RWPE1 (cell line): ENCODE measurements at places on chromosomes 6 and 20.

DNA sequence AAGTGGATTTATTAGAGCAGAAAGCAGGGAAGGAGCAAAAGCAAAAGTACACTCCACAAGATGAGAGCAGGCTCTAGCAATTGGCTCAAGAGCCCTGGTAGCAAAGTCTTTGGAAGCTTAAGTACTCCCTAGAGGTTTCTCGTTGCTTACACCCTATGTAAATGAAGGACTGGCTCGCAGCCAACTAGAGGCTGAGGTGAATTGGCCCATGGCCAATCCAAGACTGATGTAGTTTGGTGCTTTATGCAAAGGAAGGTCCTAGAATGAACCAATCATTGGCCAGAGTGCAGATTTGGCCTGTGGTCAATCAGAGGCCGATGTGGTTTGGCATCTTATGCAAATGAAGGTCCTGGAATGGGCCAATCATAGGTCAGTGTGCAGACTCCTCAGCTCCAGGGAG lies 191.3 kb upstream of the ARID1B start:
- no peak for DNase-seq

- no peak for DNase-seq
These were observed 39.1 kb upstream of the BLCAP start for GRCh38 chr20:37566590-37567330.

GRCh38 chr6:75296811-75297779 lies 12.5 kb upstream of the TMEM30A start:
- DNase-seq: peak; percentile 16

DNA sequence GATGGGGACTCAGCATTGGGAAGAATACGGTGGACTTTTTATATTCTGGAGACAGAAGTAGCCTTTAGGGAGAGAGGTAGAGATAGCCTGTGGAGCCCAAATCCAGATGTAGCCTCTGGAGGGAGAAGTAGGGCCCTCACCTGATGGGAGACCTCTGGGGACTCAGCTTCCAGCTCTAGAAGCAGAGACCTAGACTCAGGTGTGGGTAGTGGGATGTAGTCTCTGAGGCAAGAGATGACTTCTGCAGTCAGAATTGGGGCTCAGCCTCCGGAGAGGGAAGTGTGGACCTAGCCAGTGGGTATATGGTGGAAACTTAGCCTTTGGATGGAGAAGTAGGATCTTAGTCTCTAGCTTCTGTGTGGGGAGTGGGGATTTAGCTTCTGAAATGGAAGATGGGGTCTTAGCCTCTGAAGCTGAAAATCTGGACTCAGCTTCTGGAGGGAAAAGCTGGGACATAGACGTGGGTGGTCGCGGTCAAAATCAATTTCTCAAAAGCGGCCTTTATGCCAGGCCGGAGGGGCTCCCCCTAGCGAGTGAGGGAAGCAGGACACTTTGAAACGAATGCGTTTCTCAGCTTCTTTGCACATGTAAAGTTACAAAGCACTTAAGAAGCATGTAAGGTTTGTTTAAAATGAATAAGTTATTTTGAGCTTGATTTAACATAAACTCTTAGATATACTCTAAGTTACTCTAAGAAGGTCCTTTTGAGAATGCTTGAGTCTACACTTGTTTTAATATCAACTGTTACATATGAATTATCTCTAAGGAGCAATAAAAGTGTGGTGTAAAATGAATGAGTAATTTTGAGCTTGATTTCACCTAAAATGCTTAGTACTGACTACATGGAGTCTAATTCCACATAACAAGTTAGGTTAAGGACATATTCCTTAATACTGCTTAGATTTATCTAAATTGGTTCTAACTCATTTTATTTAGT lies 12.9 kb upstream of the ZNF343 start:
- peak; percentile 42 for DNase-seq
